ENCODE measurements at places on chromosomes 16 and 17.

- DNase-seq: no peak
These were observed 4.7 kb downstream of the LPCAT2 start for GRCh38 chr16:55513616-55514015.

DNA sequence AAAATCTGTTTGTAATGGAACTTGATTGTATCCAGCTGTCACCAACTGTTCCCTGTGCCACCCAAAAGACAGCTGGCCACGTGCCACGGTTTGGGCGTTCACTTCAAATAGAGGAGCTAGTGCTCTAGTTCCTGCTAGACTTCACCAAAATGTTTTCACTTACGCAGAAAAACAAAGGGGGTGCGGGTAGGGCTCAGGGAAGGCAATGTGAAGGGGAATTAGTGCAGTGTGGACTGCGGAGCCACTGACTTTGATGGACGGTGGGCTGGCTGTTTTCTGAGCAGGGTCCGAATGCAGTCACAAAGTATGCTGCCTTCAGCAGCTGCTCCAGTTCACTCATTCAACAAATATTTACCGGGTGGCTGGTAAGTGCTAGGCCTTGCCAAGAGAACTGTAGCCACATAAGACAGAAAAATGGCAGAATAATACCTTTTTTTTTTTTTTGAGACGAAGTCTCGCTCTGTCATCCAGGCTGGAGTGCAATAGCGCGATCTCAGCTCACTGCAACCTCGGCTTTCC lies 7.6 kb upstream of the CYTH1 start:
- DNase-seq: peak; percentile 77

DNA sequence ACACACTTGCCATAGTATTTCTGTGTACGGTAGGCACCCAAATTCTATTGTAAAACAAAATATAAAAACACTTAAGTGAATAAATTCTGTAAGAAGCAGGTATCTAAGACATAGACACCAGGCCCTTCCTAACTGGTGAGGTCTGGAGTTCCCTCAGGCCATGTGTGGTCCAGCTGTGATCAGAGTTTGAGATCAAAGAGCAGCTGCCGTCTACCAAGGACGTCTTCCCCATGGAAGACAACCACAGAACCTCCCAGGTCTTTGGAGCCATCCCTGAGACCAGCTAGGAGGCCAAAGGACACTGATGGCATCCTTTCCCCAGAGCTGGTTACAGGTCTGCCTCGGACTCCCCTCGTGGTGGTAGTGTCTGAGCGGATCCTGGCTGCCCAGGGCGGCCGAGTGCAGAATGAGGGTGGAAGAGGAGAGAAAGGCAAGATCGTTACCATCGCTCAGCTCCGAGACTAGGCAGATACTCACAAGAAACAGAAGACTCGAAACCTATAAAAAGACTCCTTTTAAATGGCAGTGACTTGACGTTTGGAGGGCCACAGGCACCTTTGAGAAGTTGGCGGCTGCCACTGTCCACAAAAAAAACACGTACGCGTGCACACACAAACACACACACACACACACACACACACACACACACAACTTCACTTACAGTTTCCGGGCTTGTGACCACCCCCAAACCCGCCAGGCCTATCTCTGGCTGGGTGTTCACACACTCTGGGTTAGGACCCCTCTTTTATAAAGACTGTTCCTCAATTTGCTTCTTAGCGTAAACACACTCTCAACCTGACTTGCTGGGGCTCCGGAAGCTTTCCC lies 7.5 kb downstream of the TIMP2 start:
- DNase-seq: no peak

DNA sequence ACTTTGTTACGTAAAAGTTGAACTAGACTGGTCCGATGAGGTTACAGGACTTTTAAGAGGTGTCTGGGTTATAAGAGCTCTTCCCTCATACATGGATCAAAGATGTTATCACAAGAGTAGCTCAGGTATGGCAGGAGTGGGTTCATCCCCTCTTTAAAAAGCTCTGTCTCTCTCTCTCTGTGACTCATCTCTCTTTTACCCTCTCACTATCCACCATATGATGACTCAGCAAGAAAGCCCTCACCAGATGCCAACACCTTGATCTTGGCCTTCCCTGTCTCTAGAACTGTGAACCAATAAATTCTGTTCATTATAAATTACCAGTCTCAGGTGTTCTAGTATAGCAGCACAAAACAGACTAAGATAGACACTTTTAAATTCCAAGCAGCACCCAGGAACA lies 1.9 kb upstream of the CLEC19A start:
- no peak for DNase-seq

- DNase-seq: no peak
These were observed 22.7 kb upstream of the ATP2A3 start for GRCh38 chr17:3986939-3987335.

DNA sequence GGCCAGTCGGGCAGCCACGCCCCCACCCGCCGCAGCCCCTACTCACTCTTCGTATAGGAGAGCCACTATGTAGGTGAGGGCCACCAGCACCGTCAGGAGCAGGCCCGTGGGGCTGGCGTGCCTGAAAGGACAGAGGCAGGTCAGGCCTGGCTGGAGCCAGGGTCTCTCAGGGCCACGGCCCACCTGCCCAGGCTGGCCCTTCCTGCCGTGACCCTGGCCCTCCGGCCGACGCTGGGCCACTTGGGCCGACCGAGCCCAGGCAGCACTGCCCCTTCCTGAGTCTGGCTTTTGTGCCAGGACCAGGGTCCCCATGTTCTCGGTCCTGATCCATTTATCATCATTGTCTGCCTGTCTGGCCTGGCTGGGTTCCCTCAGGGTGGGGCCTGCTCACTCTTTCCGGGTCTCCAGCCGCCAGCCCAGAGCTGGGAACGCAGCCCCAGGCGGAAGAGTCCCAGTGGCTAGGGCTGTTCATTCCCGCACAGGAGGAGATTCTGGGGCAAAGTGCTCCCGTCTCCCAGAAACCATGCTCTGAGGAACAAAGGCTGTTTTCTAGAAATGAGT lies 10.1 kb upstream of the RASD1 start:
- no peak for DNase-seq

- no peak for DNase-seq
These were observed 40.3 kb downstream of the SDK2 start for GRCh38 chr17:73603971-73604370.

GRCh38 chr16:89103156-89103555 lies 9.5 kb downstream of the ACSF3 start:
- no peak for DNase-seq

DNA sequence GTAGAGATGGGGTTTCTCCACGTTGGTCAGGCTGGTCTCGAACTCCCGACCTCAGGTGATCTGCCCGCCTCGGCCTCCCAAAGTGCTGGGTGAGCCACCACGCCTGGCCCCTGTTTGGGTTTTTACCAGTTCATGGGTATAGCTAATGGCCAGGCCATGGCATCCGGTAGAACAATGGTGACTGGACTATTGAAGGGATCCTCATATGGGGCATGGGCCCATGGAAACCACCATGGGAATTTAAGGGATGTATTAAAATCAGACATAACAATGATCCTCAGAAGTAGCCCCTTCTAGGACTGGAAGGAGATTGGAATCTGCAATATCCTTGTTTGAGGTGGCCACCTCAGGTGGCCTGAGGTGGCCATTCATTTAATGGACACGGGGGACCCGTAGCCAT lies 17.5 kb upstream of the GUCY2D start:
- DNase-seq: no peak

- no peak for DNase-seq
These were observed 110.3 kb downstream of the CYB561 start for GRCh38 chr17:63335831-63336230.

- no peak for DNase-seq
These were observed 29.9 kb downstream of the CFAP20 start for GRCh38 chr16:58099097-58099955.

DNA sequence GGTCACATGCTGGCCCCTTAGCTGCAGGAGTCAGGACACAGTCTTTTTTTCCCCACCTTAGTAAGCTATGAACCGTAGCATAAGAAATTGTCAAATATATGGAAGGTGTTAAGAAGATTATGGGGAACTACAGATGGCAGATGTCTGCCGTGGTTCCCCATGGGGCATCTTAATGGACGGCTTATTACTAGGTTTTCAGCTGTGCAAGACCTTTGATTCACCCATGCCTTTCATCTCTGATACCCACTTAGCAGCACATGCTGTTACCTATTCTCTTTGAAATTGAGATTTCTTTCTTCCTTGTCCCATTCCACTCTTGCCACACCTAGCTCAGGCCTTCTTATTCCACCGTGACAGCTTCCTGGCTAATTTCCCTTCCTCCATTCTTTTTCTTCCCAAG lies 70.7 kb downstream of the RPTOR start:
- no peak for DNase-seq

GRCh38 chr16:68257251-68257905 lies 6.9 kb upstream of the SLC7A6 start:
- DNase-seq: peak; percentile 78

GRCh38 chr17:82502207-82502606 lies 17.3 kb upstream of the FOXK2 start:
- DNase-seq: no peak

DNA sequence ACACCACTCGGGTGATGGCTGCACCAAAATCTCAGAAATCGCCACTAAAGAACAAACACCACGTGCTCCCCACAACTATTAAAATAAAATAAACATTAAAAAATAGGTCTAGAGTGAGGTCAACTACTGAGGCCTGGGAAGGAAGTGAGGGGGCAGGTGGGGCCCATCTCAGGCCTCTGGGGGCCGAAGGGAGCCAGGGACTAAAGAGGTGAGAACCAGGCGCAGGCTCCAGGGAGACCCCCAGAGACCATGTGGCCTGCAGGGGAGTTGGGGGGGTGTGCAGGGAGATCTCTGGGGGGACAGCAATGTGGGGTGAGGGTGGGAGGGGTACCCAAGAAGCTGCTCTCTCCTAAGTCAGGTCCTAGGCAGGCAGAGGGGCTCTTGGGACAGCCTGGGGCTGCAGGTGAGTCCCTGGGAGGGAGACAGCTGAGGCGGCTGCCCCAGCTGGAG lies 111.3 kb upstream of the SMURF2 start:
- DNase-seq: no peak

- DNase-seq: no peak
These were observed 54.9 kb downstream of the RGS9 start for GRCh38 chr17:65191811-65192740.

DNA sequence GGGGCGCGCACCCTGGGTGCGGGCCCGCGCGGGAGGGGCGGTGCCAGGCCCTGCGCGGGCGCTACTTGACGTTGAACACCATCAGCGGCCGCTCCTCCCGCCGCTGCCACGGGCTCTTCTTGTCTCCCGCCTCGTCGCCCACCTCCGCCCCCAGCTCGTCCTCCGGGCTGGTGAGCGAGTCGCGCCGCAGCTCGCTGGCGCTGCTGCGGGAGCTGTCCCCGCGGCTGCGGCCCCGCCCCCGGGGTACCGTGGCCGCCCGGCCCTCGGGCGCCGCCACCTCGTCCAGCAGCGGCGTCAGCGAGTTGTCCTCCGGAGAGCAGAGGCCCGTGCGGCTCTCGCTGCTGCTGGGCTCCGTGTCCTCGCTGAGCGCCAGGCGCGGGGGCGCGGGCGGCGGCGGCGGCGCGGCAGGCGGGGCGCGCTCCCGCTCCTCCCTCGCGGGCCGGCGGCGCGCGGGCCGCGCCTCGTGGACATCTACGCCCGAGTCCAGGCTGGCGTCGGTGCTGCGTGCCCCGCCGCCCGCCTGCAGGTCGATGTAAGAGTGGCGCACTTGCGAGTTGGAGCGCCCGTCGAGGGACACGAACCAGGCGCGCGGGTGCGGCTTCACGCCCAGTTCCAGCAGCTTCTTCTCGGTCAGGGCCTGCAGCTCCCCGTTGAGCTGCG lies 8.7 kb downstream of the GRN start:
- peak; percentile 76 for DNase-seq

DNA sequence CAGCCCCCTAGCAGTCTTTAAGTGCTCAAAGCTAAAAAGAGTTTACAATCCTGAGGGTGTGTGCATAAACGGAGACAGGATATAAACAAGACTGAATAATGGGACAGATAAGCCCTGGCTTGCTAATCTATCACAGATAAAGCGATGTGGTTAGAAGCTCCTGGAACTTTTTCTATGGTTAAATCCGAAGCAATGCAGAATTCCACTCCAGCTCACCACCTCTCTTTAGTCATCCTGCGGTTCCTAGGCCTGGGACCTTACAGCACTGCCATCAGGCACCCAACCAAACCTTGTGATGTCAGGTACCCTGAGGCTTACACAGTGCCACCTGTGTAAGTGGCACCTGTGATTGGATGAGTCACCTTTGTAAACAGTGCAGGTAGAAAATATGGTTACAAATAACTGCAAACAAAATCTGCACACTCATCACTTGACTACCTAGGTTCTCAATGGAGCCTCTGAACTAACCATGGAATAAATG lies 31.5 kb upstream of the B4GALNT2 start:
- no peak for DNase-seq

GRCh38 chr16:13306161-13306995 lies 405.0 kb downstream of the SHISA9 start:
- DNase-seq: no peak

DNA sequence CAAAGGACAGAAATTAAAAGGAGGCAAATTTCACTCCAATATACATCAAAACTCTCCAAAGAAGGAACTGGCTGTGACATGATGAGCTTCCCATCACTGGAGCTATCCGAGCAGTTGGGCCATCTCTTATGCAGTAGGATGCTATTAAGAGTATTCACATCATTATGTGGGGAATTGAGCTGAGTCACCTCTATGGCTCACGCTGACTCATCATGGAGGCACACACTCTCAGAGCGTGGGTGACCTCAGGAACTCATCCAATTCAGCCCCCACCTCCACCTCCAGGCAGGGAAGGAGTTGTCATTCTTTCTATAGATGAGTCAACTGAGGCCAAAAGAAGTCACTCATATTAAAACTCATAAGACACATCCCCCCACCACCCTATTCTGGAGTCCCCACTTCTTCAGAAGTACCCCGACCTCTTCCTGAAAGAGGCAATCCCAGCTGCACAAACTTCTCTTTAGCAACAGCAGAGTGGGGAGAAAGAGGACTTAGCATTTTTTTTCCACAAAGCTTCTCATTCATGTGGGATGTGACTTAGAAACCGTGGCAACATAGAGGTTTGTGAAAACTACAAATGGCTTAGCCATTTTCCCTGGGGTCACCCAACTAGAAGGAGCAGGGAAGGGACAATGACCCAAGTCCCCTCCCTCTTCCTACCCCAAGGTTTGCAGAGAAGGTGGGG lies 32.5 kb downstream of the ABCC12 start:
- DNase-seq: peak; percentile 69

DNA sequence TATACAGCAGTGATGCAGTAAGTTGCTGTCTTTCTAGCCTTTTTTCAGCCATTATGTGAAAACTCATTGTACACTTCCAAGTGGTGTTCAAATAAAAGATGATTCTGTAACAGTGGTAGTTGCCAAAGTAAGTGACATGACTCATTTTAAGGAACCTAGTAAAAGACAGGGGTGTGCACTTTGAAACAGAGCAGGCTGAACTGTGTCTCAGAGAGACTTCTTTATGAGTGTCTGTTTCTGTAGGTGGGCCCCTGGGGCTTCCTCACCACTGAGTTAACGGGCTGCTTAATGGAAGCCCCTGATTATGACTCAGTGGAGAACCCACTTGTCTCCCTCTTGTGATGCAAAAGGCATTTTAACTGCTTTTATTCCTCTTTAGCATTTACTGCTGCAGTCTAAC lies 147.3 kb downstream of the PCTP start:
- DNase-seq: no peak
